B cell (primary cell): ENCODE measurements at places on chromosomes 6 and 20.

DNA sequence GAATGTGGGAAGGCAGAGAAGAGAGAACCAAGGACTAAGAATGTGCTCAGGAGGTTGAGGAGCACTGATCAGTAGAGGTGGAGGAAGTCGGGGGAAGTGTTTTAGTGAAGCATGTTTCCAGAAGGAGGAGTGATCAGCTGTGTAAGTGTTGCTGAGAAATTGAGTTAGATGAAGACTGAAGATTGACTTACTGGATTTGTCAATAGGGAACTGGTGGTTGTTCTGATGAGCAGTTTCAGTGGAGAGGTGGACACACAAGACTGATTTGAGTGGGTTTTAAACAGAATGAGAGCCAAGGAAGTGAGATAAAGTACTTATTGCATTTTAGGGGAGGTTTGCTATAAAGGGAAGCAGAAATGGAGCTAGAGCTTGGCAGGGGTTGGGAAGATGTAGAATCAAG is 182.6 kb downstream of the CDKAL1 start:
- no peak overlapping the region for H3K27ac ChIP-seq
- H3K36me3 ChIP-seq, result no peaks in the 10 kb centered on the region
- DNase-seq, result no peak
- no peaks in the 10 kb centered on the region for H3K27me3 ChIP-seq
- peaks cover 16% of the 10 kb centered on the region for H3K4me1 ChIP-seq
- H3K4me3 ChIP-seq, result no peak overlapping the region

DNA sequence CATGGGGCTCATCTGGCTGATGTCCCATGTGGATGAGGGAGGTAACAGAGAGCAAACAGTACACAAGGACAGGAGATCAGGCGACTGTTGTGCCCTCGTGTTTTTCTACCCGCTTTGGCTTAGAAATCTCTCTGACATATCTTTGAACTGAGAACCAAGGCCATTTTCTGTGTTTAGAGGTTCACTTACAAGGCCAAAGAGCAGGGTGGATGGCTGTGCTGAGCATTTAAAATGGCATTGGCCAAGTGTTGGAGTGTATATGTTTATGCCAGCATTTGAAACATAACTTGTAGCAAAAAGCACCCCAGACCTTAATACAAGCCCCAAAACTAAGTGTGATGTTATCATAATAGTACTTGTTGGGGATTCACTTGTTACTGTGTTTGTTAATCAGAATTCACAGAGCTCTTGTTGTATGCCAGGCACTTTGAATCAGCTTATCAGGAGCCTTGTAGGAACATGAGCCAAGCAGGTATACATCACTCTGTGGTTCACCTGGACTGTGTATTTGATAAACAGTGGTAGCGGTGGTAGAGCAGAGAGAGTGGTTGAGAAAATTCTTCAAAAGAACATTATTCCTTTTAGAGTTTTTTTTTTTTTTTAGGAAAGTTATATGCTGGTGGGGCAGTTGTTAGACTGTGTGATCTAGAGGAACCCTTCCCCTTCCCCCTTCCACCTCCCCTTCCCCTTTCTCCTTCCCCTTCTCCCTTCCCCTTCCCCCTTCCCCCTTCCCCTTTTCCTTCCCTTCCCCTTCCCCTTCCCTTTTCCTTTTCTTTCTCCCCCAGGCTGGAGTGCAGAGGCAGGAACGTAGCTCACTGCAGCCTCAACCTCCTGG is 71.3 kb downstream of the ATRN start:
- H3K36me3 ChIP-seq, result peaks cover 16% of the 10 kb centered on the region
- no peaks in the 10 kb centered on the region for H3K27me3 ChIP-seq
- DNase-seq, result no peak
- no peak overlapping the region for H3K4me3 ChIP-seq
- no peaks in the 10 kb centered on the region for H3K4me1 ChIP-seq
- no peak overlapping the region for H3K27ac ChIP-seq

DNA sequence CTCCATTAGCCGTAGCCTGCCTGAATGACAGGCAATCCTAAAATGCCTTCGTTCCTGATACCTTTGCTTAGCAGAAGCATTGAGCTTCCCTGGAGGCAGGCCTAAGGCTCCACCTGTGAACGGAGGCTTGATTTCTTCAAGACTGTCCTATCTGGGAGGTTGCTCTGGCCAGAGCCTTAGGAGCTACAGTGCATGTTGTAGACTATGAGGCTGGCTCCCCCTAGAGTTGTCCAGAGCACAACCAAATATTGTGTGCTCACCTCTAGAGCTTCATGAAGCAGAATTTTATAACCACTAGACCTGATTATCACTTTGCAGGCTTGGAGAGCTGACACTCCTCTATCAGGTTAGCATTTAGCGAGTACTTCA is 217.8 kb downstream of the MAFB start:
- peaks cover 26% of the 10 kb centered on the region for H3K4me1 ChIP-seq
- no peak for DNase-seq
- no peak overlapping the region for H3K27ac ChIP-seq
- H3K36me3 ChIP-seq, result no peaks in the 10 kb centered on the region

- H3K36me3 ChIP-seq, result no peaks in the 10 kb centered on the region
- H3K4me3 ChIP-seq, result no peak overlapping the region
- no peak for DNase-seq
- H3K27me3 ChIP-seq, result peaks cover 5% of the 10 kb centered on the region
These were observed 38.6 kb downstream of the NPEPL1 start for GRCh38 chr20:58731192-58731591.

DNA sequence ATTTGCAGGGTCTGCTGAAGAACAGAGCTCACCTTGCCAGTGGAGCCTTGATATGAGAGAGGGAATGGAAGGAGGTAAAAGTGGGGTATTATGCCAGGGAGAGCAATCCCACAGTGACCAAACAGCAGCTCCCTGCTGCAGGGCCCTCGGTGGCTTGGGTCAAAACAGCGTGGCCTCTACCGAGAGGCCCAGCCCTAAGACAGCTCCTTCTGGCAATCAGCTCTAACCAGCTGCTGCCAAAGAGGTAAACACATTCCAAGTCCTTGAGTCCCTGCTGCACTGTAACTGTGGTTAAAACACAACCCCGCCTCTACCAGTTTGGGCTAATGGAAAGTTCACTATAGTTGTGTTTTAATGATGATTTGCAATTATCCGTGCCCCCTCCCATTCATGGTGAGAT is 1.4 kb upstream of the DAAM2 start:
- H3K27ac ChIP-seq, result no peak overlapping the region
- DNase-seq, result no peak
- no peak overlapping the region for H3K4me3 ChIP-seq
- no peaks in the 10 kb centered on the region for H3K27me3 ChIP-seq
- peaks cover 3% of the 10 kb centered on the region for H3K4me1 ChIP-seq

DNA sequence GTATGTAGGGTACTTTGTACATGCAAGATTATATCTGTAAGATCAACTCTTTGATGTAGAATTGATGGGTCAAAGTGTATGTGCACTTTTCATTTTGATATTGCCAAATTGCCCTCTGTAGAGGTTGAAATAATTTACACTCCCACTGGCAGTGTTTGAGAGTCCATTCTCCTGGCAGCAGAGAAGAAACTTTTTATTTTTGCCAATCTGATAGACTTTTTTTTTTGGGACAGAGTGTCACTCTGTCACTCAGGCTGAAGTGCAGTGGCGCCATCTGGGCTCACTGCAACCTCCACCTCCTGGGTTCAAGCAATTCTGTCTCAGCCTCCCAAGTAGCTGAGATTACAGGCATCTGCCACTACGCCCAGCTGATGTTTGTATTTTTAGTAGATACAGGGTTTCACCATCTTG is 199.2 kb downstream of the ZFAND3 start:
- no peaks in the 10 kb centered on the region for H3K27me3 ChIP-seq
- no peak for DNase-seq
- peaks cover 4% of the 10 kb centered on the region for H3K4me1 ChIP-seq
- H3K27ac ChIP-seq, result no peak overlapping the region
- H3K36me3 ChIP-seq, result no peaks in the 10 kb centered on the region

DNA sequence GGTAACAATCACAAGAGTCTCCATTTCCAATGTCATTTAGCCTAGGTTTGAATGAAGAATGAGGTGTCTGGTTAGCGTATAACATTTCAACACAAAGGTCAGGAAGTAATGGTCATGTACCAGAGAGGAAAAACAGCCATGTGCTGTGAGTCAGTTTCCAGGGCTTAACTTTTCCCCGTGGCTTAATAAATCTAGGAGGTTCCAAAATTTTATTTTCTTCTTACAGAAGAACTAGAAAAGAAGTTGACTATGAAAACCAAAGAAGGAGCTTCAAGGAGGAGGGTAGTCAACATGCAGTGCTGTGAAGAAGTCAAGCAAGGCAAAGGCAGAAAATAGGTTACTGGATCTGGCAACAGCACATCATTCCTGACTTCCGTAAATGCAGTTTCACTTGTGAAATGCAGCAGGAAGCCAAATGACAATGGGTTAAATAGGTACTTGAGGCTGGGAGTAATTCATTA is 8.4 kb upstream of the GABRR2 start:
- H3K36me3 ChIP-seq, result peaks cover 18% of the 10 kb centered on the region
- DNase-seq, result no peak
- H3K27ac ChIP-seq, result no peak overlapping the region
- H3K4me1 ChIP-seq, result peaks cover 11% of the 10 kb centered on the region

- no peak for DNase-seq
- H3K27me3 ChIP-seq, result no peaks in the 10 kb centered on the region
- H3K4me1 ChIP-seq, result no peaks in the 10 kb centered on the region
- no peaks in the 10 kb centered on the region for H3K36me3 ChIP-seq
These were observed 489.8 kb upstream of the MANEA start for GRCh38 chr6:95087394-95088097.

DNA sequence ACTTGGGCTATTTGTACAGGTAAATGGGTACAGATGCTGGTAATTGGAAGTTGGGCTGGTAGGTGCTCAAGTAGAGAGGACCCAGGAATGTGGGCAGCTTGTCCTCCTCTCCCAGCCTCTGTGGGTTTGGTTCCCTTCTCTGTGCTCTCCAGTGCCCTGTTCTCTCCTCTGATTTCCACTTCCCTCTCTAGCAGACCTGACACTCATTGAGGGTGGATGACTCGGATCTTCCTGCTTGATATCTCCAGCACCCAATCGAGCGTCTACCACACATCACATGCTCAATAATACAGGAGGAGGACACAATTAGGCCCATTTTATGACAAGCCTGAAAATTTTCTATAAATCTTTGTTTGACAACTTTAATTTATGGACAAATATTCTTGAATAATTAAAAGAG is 23.7 kb downstream of the CST1 start:
- H3K36me3 ChIP-seq, result no peaks in the 10 kb centered on the region
- no peak overlapping the region for H3K27ac ChIP-seq
- DNase-seq, result no peak
- no peaks in the 10 kb centered on the region for H3K4me1 ChIP-seq
- no peaks in the 10 kb centered on the region for H3K27me3 ChIP-seq
- no peak overlapping the region for H3K4me3 ChIP-seq

DNA sequence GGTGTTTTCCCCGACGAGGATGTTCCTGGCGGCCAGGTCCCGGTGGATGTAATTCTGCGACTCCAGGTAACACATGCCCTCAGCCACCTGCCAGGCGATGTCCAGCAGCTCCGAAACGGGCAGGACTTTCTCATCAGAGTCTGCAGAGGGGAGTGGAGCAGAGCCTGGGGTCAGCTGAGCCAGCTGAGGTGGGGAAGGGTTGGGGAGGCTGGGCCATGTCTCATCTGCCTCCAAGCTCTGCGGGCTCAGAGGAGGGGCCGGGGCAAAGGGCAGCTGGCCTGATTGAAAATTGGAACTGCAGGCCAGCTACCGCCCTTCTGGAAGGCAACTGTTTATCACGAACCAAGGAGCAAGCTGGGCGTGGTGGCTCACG is 6.4 kb downstream of the PTK6 start:
- H3K27ac ChIP-seq, result no peak overlapping the region
- peaks cover 5% of the 10 kb centered on the region for H3K4me1 ChIP-seq
- H3K36me3 ChIP-seq, result no peaks in the 10 kb centered on the region
- no peak overlapping the region for H3K4me3 ChIP-seq
- H3K27me3 ChIP-seq, result no peaks in the 10 kb centered on the region

DNA sequence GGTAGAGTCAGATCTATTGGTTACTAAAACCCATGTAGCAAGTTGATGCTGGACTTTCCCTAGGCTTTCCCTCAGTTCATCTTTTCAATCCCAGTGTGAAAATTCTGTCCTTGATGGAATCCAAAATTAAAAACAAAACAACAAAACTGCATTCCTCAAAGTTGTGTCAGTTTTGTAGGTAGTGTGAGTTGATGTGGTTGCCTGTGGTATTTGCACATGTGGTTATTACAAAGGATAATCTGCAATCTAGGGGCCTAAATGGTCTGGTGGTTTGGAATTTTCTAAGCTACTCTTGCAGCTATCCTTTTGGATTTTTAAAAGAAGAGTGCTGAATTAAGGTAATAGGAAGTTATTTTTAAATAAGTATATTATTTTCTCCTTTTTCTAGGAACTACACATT is 132.2 kb upstream of the SCGN start:
- H3K4me1 ChIP-seq, result no peaks in the 10 kb centered on the region
- H3K4me3 ChIP-seq, result no peak overlapping the region
- H3K27ac ChIP-seq, result no peak overlapping the region
- no peaks in the 10 kb centered on the region for H3K27me3 ChIP-seq

DNA sequence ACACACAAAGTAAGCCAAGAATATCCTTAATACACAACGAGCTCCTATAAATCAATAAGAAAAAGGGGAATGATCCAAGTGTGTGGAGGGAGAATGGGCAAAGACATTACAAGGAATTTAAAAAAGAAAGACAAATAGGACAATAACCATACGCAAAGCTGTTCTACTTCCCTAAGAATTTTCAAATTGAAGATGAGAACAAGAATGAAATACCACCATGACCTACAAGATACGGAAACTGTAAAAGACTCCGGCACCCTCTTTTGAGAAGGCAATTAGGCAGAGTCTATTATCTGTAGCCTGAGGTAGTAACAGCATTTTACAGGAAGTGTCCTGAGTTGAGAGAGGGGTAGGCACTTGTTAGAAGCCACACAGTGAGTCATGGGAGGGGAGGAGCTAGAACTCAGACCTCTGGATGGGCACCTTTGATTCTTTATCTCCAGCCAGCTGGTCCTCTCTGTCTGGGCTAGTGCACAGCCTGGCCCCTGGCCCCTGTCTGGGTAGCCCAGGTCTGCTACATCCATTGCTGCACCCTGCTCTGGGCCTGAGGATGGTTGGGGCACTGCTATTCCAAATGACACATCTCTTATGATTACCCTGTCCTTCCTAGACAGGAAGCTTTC is 15.3 kb downstream of the RSPO4 start:
- no peaks in the 10 kb centered on the region for H3K27me3 ChIP-seq
- H3K4me1 ChIP-seq, result no peaks in the 10 kb centered on the region
- no peak for DNase-seq
- H3K27ac ChIP-seq, result no peak overlapping the region

DNA sequence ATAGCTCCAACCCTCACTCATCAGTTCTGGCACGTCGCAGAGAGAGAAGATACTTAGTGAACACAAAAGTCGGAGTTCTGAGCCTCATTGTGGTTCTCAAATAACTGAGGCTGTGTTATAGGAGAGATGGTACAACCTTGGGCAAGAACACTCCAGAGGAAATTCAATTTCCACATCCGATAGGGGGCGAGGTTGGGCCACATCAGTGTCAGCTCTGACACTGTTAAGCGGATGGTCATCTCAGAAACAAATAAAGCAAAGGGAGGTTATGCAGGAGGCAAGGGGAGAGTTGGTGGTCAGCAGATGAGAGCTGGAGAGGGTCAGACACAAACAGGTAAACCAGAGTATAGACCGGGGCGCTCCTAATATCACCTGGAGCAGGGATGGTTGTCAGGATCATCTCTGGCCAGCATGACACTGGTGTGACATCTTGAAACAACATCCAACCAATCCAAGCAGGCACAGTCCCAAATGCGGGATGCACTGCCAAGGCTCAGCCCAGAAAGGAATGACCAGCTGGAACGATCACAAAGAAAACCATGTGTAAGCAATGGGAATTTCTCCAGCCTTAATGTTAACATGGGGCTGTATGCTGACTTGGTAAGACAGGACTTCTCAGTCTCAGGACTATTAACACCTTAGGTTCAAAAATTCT is 331.8 kb downstream of the HACE1 start:
- H3K27me3 ChIP-seq, result no peaks in the 10 kb centered on the region
- no peak for DNase-seq
- H3K4me3 ChIP-seq, result no peak overlapping the region
